Right ventricle myocardium superior (tissue), 1 donor: ENCODE measurements at places on chromosomes 12 and 14. TPM values are rescaled to one million over a fixed set of nuclear protein-coding genes. Genes with fewer than 3 reads are reported as not detected.

- DNase-seq = no peak
These were observed 1.4 kb upstream of the PRIM1 start for GRCh38 chr12:56753566-56753965.

- DNase-seq = no peak
These were observed 27.6 kb downstream of the HELB start for GRCh38 chr12:66329941-66330340.

DNA sequence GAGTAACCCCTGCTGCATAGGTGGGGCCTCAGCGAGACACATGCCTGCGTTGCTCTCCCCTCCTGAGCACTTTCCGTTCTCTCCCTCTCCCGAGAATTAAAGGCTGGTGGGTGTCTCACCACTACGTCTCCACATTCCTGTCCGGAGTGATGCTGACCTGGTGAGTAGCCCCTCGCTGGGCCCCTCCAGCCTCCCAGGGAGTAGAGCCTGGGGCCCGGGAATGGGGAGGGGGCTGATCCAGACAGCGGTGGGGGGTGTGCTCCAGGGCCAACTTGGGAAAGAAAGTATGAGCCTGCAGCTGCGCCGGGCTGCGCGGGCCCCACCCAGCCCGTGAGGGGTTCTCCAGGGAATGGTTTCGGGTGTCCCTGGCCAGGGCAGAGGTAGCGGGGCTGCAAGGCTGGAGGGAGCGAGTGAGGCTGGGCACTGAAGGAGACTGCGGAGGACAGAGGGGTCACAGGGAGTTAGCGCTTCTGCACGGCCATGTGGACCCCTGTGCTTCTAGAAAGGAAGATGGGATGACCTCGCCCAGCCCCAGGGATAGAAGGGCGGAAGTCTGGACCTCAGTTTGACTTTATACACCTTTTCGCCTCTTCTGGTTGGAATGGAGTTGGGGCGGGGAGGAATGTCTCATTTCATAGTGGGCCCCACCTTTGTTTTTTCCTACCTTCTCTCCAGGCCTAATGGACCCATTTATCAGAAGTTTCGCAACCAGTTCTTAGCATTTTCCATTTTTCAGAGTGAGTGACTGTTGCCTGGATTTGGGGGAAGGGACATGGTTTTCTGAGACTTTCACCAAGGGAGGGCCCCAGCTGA lies 22.5 kb downstream of the RHOF start:
- DNase-seq = no peak

DNA sequence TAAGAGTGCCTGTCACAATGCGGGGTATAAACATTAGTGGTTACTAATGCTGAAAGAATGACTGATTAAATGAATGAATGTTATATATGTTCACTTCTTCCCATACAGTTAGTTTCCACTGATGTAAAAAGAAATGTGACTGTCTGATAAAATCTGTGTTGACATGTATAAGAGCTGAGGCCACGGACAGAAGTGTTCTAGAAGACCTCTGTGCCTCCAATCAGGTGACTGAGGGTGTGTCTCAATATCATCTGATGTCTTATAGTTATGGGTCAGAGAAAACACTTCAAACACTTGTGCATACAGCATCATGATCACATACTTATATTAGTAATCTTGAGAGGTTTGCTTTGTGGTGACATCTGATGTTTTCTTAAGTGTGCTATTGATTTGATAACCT lies 183.4 kb downstream of the TTC7B start:
- DNase-seq = no peak

DNA sequence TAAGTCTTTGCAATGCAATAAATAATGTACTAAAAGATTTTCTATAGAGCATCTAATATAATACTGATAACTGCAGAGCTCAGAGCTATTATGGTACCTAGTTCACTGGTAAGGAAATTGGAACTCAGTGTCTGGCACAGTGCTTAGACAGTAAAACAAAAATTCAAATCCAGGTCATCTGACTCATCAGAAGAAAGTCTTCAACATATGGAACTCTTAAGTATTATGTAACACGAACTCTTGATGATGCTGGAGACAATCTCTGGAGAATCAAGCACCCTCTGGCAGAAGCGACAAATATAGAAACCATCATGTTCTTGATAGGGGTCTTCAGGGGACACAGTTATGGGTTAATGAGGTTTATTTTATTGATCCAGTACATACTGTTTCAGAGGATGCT lies 37.3 kb upstream of the TRHDE start:
- no peak for DNase-seq

- DNase-seq = no peak
These were observed 89.8 kb downstream of the BTG1 start for GRCh38 chr12:92055877-92056276.

GRCh38 chr12:102144221-102144620 lies 24.2 kb downstream of the PARPBP start:
- no peak for DNase-seq

DNA sequence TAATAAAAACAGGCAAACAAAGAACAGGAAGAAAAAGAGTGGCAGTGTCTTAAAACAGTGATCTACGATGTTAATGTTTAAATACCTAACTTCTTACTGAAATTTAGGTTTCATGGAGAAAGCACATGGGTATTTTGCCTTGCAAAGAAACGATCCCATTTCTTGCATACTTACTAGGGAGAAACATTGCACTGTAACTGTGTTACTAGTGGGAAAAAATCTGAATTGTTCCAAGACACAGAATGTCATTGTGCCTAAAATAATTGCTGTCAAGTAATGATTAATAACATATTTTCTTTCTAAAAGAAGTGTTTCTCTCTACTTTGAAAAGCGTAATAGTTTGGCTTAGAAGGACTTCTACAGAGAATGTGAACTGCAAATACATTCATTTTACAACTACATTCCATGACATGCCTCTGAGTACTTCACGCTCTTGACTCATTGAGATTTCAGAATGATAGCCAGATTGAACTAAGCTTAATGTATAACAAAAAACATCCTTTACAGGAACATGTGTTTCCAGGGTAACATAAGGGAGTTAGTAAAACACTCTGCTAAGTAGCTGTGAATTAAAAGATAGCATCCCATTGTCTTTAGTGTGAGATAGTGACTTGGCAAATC lies 256.2 kb upstream of the CPNE8 start:
- no peak for DNase-seq

- peak; percentile 63 for DNase-seq
These were observed 52.4 kb downstream of the MON2 start for GRCh38 chr12:62519043-62519442.

- DNase-seq = no peak
These were observed 1.9 kb downstream of the FOXN3 start for GRCh38 chr14:89415159-89415558.

- DNase-seq = no peak
These were observed 84.9 kb upstream of the EVL start for GRCh38 chr14:99980299-99980698.

DNA sequence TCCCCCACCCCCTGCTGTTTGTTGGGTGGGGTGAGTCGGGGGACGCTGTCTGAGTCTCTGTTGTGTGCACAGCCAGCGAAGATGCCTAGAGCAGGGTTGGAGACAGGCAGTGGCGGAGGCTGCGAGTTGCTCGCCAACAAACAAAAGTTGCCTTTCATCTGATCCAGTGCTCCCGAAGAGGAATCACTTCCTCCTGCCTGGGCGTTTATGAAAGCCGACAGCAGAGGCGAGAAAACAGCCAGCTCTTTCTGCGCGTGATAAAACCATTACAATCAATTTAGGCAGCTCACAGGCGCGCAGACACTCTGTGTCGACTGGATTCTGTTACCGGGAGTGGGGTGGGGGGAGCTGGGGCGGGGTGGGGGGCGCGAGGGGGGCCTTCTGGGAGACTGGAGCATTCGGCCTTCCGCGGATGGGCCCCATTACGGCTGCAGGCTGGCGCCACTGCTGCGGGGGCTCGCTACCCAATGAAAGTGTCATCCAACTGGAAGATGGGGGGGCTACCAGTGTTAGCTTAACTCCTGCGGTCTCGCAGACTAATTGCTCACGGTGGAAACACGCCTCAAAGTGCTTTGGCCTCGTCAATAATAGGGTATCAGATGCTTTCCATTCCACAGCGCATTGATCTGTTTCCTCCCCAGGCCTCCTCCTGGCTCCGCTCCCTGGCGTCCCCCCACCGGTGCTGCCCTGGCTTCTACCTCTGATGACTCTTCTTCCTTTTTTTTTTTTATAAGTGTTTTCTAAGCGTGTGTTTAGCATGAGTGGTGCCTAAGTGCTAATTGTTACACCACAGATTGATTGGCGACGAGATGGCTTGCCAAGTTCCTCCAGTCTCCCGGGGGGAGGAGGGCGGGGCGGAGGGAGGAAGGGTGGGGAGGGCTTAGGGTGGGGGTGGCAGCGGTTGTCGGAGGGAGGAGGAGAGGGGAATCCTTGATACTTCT lies 678.4 kb downstream of the MED13L start:
- DNase-seq = peak; percentile 59

GRCh38 chr14:104289507-104289906 lies 151.1 kb downstream of the KIF26A start:
- DNase-seq = peak; percentile 24

- DNase-seq = no peak
These were observed 784 bp downstream of the PSMA6 start for GRCh38 chr14:35292770-35293561.

INSM2 gene
- total RNA-seq = not detected

EML5 gene
- 0.16 TPM for total RNA-seq

AQP2 gene
- total RNA-seq = not detected

AMIGO2 gene
- total RNA-seq = 2.0 TPM

FOXG1 gene
- total RNA-seq = not detected

ST8SIA1 gene
- 3.3 TPM for total RNA-seq

NKX2-1 gene
- total RNA-seq = not detected

LRRIQ1 gene
- total RNA-seq = 0.22 TPM
